Endothelial cell of umbilical vein (primary cell): ENCODE measurements at places on chromosomes 4 and X. TPM values are rescaled to one million over a fixed set of nuclear protein-coding genes. Genes with fewer than 3 reads are reported as not detected.
A peak's percentile ranks its signal among the peaks of the same experiment; 100 is the strongest.

DNA sequence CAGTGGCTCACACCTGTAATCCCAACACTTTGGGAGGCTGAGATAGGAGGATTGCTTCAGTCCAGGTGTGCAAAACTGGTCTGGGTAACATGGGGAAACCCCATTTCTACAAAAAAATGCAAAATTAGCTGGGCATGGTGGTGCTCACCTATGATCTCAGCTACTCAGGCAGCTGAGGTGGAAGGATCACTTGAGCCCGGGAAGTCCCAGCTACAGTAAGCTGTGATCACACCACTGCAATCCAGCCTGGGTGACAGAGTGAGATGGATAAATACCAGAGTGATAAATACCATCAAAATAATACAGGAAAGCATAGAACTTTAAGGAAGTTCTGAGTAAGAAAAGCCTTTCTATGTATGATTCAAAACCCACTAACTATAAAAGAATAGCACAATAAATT is 52.8 kb downstream of the LRBA start:
- peak; percentile 48 for DNase-seq
- H3K27ac ChIP-seq = peak overlapping the region; percentile 18
- H3K27me3 ChIP-seq = no peaks in the 10 kb centered on the region
- no peaks in the 10 kb centered on the region for H3K36me3 ChIP-seq
- peaks cover 22% of the 10 kb centered on the region for H3K4me1 ChIP-seq

GRCh38 chrX:50648156-50648555 is 165.8 kb downstream of the SHROOM4 start:
- no peak overlapping the region for H3K4me3 ChIP-seq
- H3K4me1 ChIP-seq = peaks cover 45% of the 10 kb centered on the region
- H3K36me3 ChIP-seq = no peaks in the 10 kb centered on the region

GRCh38 chr4:140346136-140346535 is 27.3 kb upstream of the SCOC start:
- no peaks in the 10 kb centered on the region for H3K36me3 ChIP-seq
- no peak overlapping the region for H3K4me3 ChIP-seq
- H3K27ac ChIP-seq = no peak overlapping the region
- DNase-seq = no peak

- H3K36me3 ChIP-seq = no peaks in the 10 kb centered on the region
- no peaks in the 10 kb centered on the region for H3K27me3 ChIP-seq
- H3K4me3 ChIP-seq = no peak overlapping the region
Measured at GRCh38 chr4:37219242-37219641, 25.3 kb upstream of the NWD2 start.

DNA sequence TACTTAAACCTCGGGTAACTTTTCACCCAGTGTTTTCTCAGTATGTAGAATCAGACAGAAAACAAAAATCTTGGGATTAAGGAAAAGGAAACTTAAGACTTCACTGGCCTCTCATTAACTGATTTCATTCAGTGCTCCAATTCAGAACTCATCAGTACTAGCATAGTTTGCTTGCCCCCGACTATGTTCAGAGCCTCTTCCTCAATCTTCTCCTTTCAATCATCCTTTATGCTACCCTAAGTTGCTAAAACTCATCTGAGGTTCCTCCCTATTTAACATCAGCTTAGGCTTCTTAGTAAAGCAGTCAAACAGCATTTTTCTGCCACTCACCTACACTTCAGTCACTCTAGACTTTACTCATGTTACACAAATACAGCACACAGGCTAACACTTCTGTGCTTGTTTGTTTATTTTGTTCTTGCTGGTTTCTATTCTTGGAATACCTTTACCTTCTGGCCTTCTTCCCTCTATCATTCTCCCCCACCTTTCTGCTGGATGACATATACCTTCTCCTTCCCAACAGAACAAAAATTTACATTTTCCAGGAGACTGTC is 163.0 kb upstream of the TLL1 start:
- H3K4me1 ChIP-seq = peaks cover 4% of the 10 kb centered on the region
- no peak overlapping the region for H3K27ac ChIP-seq
- H3K36me3 ChIP-seq = no peaks in the 10 kb centered on the region

Gene DCUN1D4
- 20.5 and 24.8 TPM in 2 replicates for polyA plus RNA-seq

Gene GAGE1
- not detected in 2 replicates for polyA plus RNA-seq

Gene TLR2
- 0.24 and 0.29 TPM in 2 replicates for polyA plus RNA-seq
